Stimulated activated CD4-positive, alpha-beta T cell treated with anti-CD3 and anti-CD28 coated beads, TNF-alpha, amount 100 ng/mL, for 4 hours (primary cell): ENCODE measurements at places on chromosomes 7 and 10.

DNA sequence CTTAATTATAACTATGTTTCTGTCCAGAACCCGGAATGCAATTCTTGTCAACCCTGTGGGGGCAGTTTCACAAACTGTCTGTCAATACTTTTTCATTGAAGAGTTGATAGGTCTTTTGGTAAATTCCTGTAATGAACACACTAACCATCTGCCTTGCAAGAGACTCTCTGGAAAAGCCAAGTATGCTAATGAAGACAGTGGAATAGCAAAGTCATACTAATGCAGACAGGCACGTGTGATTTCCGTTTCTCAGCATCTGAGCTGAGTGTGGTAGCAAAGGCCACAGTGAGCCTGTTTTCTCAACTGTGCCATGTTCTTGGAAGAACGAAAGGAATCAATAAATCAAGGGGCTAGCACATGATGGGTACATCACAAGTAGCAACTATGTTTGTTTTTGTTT is 494.1 kb upstream of the NRP1 start:
- no peak for DNase-seq

GRCh38 chr10:13773496-13774170 is 186.9 kb downstream of the PRPF18 start:
- no peak for DNase-seq

DNA sequence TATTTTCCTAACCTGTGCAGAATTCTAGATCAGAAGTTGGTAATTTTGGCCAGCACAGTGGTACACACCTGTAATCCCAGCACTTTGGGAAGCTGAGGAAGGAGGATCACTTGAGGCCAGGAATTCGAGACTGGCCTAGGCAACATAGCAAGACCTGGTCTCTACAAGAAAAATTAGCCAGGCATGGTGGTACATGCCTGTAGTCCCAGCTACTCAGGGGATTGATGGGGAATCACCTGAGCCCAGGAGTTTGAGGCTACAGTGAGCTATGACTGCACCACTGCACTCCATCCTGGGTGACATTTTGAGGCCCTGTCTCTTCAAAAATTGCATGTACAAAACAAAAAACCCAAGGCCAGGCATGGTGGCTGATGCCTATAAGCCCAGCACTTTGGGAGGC is 8.6 kb downstream of the PGAM1 start:
- no peak for DNase-seq

DNA sequence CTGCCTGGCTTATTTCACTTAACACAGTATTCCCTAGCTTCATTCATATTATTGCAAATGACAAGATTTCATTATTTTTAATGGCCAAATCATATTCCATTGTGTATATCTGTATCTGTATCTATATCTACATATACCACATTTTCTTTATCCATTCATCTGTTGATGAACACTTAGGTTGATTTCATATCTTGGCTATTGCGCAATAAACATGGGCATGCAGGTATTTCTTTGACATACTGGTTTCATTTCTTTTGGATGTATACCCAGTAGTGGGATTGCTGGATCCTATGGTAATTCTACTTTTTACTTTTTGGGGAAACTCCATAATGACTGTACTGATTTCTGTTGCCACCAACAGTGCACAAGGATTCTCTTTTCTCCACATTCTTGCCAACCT is 68.9 kb upstream of the CREB5 start:
- no peak for DNase-seq

DNA sequence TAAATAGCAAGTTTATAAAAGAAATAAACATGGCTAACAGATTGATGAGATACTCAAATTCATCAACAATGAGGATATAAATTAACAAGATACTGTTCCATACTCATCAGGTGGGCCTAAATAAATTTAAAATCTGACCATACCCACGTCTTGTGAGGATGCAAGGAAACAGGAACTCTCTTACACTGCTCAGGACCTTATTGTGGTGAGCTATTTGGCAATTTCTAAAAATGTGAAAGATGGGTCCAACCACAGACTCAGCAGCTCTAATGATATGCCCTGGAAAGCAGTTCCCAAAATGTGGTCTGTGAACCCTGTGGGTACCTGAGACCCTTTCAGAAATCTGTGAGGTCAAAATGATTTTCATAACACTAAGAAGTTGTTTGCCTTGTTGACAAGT is 21.5 kb downstream of the RPP38 start:
- no peak for DNase-seq

DNA sequence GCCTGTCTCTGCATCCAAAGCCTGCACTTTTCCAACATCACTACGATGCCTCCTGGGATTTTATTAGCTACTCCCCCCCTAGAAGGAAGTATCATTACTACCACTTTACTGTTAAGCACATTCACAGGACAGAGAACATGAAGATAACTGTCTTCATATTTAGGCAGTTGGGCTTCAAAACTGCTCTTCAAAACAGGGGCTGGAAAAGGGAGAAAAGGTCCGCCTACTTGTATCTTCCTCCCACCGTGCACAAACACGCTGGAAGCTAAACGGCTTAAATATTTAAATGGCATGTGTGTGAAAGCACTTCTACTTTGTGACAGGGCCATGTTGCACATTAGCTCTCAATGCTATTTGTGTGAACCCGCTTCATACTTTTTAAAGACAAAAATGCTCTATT is 999 bp downstream of the ITIH5 start:
- no peak for DNase-seq

GRCh38 chr10:120260456-120260855 is 196.6 kb upstream of the PLPP4 start:
- DNase-seq: no peak

DNA sequence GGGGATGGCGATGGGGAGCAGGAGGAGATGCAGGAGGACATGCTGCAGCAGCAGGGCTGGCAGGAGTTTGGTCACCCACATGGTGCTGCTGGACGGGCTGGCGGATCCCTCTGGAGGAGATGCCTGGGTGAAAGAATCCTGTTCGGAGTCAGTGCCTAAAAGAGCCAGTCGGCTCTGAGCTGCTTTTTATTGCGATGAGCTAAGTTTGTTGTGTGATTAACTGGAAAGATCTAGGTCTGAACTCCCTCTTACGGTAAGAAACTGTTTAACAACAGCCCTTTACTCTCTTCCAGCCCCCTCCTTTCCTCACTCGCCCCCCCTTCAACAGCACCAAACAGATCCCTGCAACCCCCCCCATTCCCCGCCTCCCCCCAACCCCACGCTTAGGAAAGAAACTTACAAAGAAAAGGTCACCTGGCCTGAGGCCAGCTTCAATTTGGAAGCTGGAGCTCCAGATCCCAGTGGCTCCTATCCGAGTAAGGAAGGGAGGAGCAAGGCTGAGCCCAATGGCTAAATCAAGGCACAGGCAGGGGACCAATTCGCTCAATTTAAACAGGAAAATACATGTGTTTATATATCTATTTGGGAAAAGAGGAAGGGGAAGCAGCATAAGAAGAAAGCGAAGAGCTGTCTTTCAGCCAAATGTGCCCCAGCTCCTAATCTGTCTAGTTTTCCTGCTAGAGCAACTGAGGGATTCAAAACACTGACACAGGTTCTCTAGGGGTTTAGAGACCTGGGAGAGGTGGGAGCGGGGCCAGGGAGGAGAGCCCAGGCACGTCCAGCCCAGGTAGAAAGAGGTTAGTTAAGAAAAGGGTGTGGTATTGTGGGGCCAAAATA is at the start of gene HGF:
TSS of gene HGF (minus strand) at position 157 of the 837 bp plus-strand sequence. CDS start at position 81, 76 bp downstream.
- no peak for DNase-seq

- DNase-seq: no peak
Measured at GRCh38 chr10:21292763-21293517, 232.5 kb downstream of the SKIDA1 start.

DNA sequence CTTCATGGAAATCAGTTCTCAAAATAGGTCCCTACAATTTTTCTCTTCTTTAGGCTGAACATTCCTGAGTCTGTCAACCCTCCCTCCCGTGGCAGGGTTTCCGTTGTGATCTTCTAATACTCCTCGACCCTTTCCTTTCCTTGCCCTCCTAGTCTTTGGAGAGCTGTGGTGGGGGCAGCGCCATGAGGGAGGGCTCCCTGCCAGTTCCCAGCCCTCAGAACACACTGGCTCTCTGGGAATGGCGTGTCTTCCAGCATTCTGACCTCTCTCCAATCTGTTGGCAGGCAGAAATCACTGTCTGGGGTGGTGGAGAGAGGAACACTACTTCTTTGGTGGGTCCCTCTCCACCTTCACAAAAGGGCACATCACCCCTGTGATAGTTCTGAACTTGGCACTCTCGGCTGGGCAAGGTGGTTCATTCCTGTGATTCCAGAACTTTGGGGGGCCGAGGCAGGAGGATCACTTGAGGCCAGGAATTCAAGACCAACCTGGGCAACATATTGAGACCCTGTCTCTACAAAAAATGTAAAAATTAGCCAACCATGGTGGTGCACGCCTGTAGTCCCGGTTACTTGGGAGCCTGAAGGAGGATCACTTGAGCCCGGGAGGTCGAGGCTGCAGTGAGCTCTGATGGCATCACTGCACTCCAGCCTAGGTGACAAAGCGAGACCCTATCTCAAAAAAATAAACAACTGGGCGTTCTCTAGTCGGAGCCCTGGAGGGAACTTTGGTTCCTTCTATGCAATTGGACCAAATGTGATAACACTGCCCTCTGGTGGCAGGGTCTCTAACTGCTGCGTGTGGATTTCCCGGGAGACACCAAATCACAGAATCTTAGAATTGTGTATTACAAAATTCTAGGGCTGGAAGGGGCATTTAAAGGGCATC is 13.1 kb upstream of the ARPC1A start:
- DNase-seq: peak; percentile 63

GRCh38 chr7:29345590-29345989 is 151.0 kb downstream of the CHN2 start:
- DNase-seq: no peak

DNA sequence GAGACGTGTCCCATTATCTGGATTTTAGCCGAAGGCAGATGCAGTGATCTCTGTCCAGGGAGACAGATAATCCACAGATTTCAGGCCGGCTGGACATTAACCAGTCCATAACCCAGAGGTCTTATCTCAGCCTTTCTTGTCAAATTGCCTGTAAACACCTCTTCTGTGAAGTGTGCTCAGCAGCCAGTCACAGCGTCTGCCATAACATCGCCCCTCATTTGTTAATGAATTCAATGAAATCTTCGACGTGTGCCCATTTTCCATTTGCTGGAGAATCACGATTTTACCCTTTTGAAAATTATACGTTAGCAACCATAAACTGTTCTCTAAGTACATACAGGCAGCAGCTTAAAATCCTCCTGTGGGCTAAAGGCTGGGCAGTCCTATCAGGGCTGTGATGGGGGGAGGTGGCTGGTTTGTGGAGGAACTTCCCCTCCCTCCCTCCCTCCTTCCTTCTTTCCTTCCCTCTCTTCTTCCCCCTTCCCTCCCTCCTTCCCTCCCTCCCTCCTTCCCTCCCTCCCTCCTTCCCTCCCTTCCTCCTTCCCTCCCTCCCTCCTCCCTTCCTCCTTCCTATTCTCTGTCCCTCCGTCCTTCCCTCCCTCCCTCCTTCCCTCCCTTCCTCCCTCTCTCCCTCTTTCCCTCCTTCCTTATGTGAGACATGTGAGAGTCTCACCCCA is 26.6 kb upstream of the FAM20C start:
- DNase-seq: no peak

- DNase-seq: no peak
Measured at GRCh38 chr10:31274310-31274709, 44.7 kb upstream of the ZEB1 start.

- no peak for DNase-seq
Measured at GRCh38 chr7:15723841-15724240, 37.4 kb upstream of the MEOX2 start.

- DNase-seq: no peak
Measured at GRCh38 chr7:51020944-51021343, 238.2 kb upstream of the GRB10 start.

DNA sequence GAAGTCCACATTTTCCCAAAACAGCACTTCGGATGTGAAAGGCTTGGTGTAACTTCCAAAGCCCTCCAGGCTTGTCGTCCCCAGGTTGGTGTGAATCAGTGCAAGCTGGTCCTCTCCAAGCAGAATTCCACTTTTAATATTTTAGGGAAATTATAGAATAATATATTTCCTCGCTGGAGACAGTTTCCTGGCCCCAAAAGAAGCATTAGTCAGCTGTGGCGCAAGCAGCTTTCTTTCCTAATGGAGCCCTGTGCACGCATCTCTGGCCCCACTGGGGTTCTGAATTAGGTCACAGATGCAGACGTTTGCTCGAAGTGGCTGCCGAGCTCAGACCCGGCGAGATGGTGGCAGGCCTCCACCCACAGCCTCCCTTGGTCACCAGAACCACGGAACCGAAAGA is 33.3 kb upstream of the MNX1 start:
- DNase-seq: no peak

DNA sequence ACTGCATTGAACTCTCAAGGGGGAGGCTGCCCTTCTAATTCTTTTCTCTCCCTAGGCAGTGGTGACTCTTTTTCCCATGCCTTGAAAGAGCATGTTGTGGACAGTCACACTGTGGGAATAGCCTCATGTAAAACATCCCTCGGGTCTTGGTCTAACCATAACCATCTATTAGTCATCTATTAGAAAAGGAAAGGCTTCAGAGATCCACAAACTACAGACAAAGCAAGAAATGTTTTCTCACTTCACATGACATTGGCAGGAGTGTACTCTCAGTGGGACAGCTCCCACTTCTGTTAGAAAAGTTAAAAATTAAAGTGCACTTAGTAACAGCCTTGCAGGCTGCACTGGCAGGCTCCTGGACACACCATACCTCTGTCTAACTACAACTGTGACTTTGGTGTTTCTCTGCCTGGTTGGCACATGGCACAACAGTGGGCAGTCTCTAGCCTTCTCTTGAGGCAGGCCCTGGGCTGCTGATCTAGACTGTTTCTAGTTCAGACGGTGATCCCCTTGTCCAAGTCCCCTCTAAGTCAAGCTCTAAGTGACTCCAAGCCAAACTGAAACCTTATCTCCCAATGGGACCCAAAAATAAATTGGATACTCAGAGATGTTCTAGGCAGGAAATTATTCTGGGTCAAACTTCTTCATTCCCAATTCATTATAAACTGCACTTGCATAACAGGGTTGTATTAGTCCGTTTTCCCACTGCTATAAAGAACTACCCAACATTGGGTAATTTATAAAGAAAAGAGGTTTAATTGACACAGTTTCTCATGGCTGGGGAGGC is 57.9 kb upstream of the ITGB1 start:
- no peak for DNase-seq

- no peak for DNase-seq
Measured at GRCh38 chr10:113712024-113712423, 32.3 kb downstream of the CASP7 start.
